ENCODE measurements at places on chromosomes 16 and 17.

GRCh38 chr17:76473541-76473985 is 6.2 kb downstream of the AANAT start:
- DNase-seq, result peak; percentile 67

GRCh38 chr17:29663155-29663554 is 40.4 kb upstream of the CORO6 start:
- peak; percentile 80 for DNase-seq

DNA sequence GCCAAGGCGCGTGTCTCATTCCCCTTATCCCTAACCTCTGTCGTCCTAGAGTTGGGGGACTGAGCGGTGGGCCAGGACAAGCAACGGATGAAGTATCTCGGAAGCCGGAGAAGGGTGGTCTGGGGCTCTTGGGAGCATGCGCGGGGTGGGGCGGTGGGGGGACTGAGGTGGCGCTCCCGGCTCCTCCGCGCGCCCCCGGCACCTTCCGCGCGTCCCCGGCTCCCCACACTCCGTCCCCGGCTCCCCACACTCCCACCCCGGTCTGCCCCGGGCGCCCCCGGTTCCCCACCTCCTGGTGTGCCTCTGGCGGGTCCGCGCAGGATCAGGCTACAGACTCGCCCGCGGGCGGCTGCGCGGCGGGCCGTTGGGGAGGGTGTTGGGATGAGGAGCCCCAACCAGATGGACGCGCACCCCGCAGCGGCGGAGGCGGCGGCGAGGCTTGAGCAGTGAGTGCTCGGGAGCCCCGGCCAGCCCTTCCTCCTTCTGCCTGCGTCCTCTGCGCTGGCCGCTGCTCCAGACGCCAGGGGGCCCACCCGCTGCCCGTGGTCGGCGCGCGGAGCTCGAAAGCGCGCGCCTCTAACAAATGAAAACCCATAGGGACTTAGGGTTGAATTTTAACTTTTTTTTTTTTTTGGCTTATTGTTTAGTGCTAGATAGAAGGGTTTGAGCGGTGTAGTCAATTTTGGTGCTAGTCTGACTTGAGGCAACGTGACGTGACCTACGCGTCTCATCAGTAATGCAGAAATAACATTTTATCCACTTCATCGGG is 5.6 kb upstream of the CRYM start:
- DNase-seq, result peak; percentile 73

DNA sequence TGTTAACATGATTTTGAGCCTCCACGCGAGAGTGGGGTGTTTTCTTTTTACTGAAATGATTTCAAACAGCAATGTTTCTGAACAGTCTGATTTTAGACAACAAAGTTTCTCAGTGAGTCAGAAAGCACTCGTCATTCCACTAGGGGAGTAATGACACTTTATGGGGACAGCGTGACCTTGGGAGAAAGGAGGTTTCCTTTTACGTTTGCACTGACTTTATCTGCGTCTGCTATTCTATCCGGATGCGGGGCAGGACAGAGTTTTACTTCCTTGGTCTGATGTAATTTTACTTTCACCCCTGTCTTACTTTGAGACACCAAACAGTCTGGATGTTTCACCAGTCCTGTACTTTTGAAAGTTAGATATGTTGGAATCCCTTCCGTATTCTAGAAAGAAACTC is 20.7 kb downstream of the SLC47A1 start:
- no peak for DNase-seq

GRCh38 chr17:32020943-32021614 is 13.9 kb downstream of the LRRC37B start:
- DNase-seq, result no peak

GRCh38 chr17:75909812-75910274 is 5.2 kb upstream of the MRPL38 start:
- no peak for DNase-seq

DNA sequence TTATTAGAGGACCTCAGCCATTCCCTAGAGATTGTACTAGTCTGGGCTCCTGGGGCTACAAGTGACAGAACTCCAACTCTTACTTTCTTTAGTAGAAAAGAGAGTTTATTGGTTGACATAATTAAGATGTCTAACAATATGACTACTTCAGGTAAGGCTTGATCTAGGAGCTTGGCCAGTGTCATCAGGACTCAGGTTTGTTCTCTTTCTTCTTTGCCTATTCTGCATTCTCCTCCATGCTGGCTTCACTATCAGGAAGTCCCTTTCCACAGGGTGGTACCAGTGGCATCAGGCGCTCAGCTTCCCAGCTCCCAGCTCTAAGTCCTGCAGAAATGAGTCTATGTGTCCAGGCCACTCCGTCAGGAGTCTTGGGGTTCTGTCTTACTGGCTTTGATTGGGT is 286.1 kb upstream of the EEF2KMT start:
- no peak for DNase-seq

DNA sequence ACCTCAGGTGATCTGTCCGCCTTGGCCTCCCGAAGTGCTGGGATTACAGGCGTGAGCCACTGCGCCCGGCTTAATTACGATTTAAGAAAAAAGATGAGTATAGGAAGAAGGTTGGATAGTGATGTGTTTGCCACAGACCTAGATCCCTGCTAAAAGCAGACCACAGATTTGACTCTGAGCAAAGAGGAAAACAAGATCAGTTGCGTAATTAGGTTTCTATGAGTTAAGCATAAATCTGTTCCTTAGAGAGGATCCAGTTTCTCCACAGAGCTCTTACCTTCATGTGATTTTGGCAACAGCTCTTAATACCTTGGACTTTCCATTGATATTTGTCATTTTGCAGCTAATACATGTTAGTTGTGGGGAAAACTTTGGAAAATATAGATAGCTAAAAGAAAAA is 31.1 kb downstream of the CDH1 start:
- no peak for DNase-seq

- peak; percentile 90 for DNase-seq
Measured at GRCh38 chr17:70869402-70870085, 700.2 kb downstream of the KCNJ2 start.

DNA sequence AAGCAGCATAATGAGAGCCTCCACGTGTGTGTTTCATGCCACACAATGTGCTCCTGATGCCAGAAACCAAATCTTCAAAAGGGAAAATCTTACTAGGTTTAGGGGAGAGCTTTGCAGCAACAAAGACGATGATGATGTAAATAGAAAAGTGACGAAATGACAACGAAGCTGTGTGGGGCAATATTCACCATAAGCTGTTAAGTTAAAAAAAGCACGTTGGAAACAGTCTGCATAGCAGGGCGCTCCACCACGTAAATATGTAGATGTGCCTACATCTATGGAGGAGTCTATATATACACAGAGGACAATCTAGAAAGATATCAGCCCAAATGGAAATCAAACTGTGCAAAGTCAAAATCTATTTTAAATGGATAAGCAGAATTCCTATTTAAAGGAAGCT is 61.0 kb downstream of the RPH3AL start:
- DNase-seq, result no peak

GRCh38 chr16:3645108-3645503 is 9.4 kb upstream of the DNASE1 start:
- DNase-seq, result no peak

- peak; percentile 71 for DNase-seq
Measured at GRCh38 chr17:12734926-12735325, 54.4 kb upstream of the ARHGAP44 start.

DNA sequence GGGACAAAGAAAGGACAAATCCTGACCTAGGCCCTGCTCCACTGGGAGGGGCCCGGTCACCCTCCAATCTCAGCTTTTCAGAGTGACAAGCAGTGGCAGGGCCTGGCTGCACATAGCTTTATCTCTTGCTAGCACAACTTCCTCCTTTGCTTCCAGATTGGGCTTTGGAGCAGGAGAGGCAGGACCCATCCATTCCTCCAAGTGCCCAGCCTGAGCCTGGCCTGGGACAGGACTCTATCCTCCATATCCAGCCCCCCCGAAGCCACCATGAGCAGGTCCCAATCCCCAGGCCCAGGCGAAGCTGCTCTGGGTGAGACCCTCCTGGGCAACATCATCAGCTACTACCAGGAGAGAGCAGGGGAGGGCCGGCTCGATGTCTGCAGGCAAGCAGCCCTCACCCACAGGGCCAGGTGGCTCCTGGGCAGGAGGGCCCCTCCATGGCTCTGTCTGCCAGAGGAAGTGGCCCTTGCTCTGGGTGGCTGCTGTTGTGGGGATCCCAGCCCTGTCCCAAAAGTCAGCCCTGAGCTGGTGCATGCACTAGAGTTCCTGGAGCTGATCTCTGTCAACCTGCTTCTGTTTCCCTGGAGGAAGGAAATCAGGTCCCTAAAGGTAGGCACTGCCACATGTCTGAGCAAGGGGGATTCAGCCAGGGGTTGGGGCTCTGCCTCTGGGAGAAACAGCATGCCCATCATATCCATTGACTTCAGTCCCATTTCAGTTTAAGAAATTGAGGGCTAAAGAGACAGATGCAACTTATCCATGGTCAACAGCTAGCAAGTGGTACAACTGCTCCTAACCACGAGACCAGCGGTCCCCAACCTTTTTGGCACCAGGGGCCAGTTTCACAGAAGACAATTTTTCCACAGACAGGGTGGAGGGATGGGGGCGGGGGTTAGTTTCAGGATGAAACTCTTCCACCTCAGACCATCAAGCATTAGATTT is 58.9 kb downstream of the TK2 start:
- no peak for DNase-seq

GRCh38 chr17:8711291-8711690 is 33.3 kb downstream of the CCDC42 start:
- peak; percentile 51 for DNase-seq

- DNase-seq, result no peak
Measured at GRCh38 chr17:38547444-38547843, 58.3 kb downstream of the SRCIN1 start.

DNA sequence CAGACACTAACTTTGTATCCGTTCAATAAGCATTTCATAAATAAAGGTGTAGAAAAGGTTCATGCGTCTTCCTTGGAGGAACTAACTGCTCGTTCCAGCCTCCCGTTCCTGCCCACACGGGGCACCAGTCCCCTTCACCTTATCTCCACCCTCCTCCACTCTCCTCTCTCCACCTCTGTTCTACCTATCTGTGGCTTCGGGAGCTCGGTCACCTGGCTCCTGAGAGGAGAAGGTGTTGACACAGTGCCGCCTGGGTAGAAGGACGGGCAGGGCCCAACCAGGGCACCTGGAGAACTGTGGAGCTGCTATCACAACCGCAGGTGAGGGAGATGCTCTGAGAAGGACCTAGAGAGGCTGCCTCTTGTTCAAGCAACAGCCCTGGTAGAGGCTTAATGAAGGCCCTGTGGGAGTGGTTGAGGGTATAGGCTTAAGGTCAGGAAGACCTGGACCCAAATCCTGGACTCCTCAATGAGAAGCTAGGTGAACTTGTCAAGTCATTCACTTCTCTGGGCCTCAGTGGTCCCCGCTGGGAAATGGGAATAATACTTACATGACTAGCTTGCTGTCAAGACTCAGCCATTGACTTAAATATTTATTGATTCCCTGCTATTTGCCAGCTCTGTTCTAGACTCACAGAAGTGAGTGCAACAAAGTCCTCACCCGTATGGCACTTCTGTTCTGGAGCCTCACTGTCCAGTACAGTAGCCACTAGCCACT is 9.6 kb upstream of the MINK1 start:
- DNase-seq, result no peak

GRCh38 chr17:41302981-41303380 is 330 bp upstream of the KRTAP29-1 start:
- DNase-seq, result no peak

GRCh38 chr16:12089492-12090150 is 113.1 kb downstream of the SNX29 start:
- peak; percentile 64 for DNase-seq

DNA sequence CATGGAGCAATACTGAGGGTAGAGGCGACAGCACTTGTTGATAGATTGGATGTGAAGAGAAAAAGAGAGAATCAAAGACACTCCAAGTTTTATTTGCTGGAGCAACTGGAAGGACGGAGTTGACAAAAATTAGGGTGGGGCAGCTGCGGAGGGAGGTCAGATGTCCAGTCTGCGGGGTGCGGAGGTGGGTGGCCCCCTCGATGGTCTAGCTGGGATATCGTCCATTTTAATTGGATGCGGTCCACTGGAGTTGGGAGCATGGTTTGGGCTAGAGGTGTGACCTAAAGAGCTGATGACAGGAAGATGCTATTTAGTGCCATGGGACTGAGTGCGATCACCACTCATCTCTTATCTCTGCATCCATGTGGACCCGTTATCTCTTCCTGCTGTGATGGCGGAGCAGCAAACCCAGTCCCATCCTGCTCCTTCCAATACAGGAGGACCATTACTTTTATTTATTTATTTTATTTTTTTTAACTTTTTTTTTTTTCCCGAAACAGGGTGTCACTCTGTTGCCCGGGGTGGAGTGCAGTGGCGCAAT is 48.3 kb upstream of the CBX4 start:
- DNase-seq, result peak; percentile 40

DNA sequence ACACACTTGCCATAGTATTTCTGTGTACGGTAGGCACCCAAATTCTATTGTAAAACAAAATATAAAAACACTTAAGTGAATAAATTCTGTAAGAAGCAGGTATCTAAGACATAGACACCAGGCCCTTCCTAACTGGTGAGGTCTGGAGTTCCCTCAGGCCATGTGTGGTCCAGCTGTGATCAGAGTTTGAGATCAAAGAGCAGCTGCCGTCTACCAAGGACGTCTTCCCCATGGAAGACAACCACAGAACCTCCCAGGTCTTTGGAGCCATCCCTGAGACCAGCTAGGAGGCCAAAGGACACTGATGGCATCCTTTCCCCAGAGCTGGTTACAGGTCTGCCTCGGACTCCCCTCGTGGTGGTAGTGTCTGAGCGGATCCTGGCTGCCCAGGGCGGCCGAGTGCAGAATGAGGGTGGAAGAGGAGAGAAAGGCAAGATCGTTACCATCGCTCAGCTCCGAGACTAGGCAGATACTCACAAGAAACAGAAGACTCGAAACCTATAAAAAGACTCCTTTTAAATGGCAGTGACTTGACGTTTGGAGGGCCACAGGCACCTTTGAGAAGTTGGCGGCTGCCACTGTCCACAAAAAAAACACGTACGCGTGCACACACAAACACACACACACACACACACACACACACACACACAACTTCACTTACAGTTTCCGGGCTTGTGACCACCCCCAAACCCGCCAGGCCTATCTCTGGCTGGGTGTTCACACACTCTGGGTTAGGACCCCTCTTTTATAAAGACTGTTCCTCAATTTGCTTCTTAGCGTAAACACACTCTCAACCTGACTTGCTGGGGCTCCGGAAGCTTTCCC is 7.5 kb downstream of the TIMP2 start:
- DNase-seq, result no peak

- DNase-seq, result no peak
Measured at GRCh38 chr16:75546293-75546692, 9.8 kb downstream of the TMEM231 start.

DNA sequence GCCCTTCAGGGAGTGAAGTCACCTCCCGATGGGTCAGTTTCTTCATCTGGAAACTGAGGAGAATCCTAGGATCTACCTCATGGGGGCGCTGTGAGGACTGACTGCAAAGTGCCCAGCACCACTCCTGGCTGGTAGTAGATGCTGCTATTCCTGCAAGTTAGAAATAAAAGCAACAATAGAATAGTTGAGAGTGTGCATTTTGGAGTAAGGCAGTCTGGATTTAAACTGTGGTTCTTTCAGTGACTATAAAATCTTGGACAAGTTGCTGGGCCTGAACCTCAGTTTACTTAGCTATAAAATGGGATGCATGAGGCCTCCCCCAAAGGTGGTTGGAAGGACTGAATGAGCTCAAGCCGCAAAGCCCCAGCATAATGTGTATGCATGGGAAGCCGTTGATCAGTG is 70.6 kb downstream of the CYB5B start:
- DNase-seq, result peak; percentile 69
